ENCODE measurements at places on chromosomes 13 and 19. TPM values are rescaled to one million over a fixed set of nuclear protein-coding genes. Genes with fewer than 3 reads are reported as not detected.

SIGLEC12 gene
- not detected for total RNA-seq

SELENOV gene
- total RNA-seq, result 6.5 TPM

C2CD4C gene
- 13.2 TPM for total RNA-seq

VAV1 gene
- total RNA-seq, result not detected

CBY2 gene
- not detected for total RNA-seq

ZNF730 gene
- 21.3 TPM for total RNA-seq

ZNF415 gene
- 18.1 TPM for total RNA-seq

CACNG7 gene
- 0.18 TPM for total RNA-seq

ALKBH6 gene
- total RNA-seq, result 32.9 TPM

B3GNT3 gene
- total RNA-seq, result 0.13 TPM

ATP12A gene
- 1.9 TPM for total RNA-seq

PTH2 gene
- total RNA-seq, result not detected

THSD8 gene
- total RNA-seq, result 22.7 TPM

CLC gene
- total RNA-seq, result not detected

KLF12 gene
- 25.4 TPM for total RNA-seq

CCDC169 gene
- total RNA-seq, result 5.8 TPM

ZNF541 gene
- total RNA-seq, result not detected

ATP8B3 gene
- total RNA-seq, result 4.1 TPM

LRFN3 gene
- total RNA-seq, result 31.5 TPM

RYR1 gene
- 1.4 TPM for total RNA-seq

ELSPBP1 gene
- total RNA-seq, result not detected

MEF2B gene
- 4.4 TPM for total RNA-seq

PEPD gene
- total RNA-seq, result 39.2 TPM
